ENCODE measurements at places on chromosomes 7 and 10.

GRCh38 chr7:28581351-28581750 is 169.0 kb downstream of the CREB5 start:
- DNase-seq = no peak

DNA sequence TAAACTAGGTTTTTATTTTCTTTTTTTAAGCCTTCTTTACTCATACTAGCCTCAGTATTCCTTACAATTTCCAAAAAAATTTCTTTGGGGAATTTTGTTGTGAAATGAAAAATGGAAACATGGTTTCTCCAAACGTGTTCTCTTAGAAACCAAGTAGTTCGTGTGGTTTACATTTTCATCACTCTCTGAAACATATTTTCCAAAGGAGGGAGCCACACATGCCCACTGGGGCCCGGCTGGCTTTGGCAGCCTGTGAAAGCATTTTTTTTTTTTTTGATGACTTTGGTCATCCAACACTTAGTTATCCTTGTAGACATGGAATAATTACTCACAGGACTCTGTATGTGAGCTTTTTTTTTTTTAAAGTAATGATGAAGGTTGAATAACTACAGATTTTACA is 169.6 kb downstream of the C7orf25 start:
- DNase-seq = no peak

DNA sequence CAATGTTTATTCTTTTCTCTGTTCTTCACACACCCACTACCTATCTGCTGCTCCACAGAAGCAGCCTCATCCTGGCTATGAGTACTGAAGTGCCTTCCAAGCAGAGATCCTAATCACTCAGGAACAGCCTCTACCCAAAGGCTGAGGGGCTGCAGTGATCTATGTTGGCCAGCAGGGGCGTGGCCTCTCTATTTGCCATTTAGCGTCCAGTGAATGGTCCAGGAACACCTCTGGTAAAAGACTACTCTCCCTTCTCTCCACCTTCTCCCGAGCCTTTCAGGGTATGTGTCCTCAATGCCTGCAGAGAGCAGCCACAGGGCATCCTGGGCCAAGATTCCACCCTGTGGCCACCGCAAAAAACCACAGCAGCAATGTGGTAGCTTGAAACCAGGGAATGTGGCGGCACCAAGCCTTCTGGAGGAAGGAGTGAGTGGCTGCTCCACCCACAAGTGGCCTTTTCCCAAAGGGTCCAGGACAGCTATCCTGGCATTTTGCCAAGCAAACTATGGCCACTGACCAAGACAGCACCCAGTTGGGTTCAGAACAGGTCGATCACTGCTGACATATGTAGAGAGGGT is 70.9 kb downstream of the SYPL1 start:
- peak; percentile 30 for DNase-seq

DNA sequence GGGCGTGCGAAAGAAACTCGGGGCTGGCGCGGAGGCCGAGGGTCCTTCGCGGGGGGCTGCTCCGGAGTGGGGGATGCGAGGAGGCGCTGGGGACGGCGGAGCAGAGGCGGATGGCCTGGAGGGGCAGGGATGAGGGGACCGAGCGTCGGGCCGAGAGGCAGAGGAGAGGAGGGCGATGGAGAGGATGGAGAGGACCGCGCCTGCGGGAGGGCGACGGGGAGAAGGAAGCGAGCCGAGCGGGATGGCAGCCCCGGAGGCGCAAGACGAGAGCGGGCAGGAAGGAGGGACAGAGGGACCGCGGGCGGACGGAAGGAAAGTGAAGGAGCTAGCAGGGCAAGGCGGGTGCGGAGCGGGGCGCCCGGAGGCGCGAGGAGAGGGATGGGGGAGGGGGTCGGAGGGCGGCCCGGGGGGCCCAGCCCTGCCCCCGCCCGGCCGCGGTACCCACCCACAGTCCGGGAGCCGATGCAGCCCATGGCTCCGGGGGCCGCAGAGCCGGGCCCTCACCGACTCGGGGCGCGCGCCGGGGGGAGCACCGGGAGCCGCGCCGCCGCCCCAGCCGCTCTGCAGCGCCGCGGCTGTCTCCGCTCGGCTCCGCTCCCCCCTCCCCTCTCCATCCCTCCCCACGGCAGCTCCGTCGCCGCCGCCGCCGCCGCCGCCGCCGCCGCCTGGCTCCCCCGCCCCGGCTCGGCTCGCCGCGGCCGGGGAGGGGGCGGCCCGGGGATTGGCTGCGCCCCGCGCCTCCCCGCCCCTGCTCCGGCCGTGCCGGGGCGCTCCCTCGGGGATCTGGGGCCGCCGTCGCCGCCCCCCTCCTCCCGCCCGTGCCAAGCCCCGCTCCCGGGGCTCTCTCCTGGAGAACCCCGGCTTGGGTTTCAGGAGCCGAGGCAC is at the start of gene FAM131B:
FAM131B (minus strand) TSS at position 583 of the 885 bp plus-strand sequence; CDS start at position 473, 110 bp downstream.
- no peak for DNase-seq

GRCh38 chr10:89032141-89032891 is 41.7 kb downstream of the FAS start:
- DNase-seq = peak; percentile 54

- DNase-seq = no peak
Observed at GRCh38 chr10:21694631-21695030, 160.6 kb downstream of the MLLT10 start.

DNA sequence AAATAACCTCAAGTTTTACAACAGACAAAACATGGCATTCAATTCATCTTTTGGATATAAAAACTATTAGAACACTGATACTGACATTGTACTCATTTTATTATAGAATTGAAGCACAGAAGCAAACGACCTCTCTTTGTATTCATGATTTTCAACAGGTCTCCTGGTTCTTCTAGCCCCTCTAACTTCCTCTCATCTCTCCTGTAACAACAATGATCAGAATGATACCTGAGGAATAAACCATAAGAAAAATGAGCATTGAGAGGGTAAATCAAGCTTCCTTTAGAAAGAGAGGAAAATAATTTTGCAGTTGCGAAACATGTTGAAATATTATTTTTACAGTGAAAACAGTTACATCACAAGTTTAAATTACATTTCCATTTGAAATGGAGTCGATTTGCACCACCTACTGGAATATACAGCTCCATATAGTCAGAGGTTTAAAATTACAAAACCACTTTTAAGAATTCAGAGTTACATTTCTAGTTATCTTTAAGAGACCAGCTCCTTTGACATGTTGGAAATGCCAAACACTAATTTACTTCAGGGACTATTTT is 17.5 kb upstream of the TEX36 start:
- DNase-seq = no peak

DNA sequence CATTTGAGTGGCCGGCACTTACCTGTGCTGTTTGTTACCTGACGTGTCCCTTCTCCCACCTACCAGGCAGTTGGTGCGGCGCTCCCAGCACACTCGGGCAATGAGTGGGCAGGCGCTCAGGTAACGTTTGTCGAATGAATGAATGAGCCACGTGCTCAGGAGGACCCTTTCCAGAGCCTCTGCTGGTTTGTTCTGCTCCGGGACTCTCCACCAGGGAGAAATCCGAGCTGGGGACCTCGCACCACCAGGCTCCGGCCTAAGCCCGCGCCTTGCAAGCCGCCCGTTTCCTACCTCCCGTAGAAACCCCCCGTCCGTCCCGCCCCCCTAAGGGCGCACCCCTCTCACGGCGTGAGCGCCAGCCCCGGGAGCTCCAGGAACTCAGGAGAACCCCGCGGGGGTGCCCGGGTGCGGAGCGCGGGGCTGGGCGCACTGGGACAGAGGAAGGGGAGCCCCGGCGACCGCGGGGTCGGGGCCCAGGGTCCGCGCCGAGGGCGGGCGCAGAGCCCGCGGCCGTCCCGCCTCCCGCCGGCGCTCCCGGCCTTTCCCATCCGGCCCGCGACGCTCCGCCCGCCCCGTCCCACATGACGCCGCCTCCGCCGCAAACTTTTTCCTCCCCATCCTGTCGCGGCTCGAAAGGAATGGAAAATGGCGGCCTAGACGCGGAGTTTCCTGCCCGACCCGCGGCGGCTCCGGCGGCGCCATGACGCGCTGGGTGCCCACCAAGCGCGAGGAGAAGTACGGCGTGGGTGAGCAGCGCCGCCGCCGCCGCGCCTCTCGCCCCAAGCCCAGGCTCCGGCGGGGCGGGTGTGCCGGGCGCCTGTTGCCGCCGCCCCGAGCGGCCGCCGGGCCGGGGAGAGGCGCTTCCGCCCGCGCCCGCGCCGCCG is at the start of gene DOCK1:
DOCK1 (plus strand) TSS at position 611 of the 884 bp plus-strand sequence; CDS start at position 701, 90 bp downstream.
- DNase-seq = no peak

GRCh38 chr7:11171569-11172192 is 198.0 kb downstream of the PHF14 start:
- no peak for DNase-seq

DNA sequence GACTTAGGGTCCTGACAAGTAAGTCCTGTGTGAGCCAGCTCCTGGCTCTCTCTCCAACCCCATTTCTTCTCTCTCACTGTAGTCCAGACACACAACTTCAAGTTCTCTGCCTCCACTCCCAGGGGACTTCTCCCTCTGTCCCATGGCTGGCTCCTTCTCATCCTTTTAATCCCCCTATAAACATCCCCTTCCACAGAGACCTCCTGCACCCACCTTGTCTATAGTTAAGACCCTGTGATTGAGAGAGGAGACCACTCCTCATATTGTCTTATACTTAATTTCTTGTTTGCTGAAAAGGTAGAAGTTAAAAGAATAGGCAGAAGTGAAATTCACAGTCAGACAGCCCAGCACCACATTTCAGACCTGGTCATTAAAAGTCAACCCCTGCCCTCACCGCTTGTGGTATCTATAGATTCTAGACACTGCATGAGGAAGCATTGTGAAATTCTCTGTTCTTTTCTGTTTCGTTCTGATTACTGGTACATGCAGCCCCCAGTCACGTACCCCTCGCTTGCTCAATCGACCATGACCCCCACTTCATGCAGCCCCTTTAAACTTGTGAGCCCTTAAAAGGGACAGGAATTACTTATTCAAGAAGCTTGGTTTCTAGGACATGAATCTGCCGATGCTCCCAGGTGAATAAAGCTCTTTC is 125.6 kb upstream of the FRMD4A start:
- no peak for DNase-seq

DNA sequence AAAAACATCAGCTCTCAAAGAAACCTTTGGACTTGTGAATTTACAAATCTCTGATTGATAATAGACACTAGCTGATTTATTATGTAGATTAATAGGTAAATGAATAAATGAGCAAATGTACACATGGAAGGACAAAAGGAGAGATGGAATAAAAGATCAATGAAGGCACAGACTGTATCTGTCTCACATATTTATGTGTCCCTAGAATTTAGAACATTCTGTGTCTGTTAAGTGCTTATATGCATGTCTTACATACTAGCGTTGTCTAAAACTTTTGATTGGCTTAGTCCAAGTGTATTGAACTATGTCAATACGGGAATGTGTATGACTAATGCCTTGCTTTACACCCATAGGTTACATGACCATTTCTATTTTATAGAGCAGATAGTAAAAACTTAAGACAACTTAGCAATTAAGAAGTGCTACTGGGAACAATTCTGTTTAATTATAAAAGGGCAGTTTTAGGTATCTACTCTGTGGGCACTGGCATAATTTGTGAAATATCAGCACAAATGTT is 140.3 kb downstream of the PLXDC2 start:
- no peak for DNase-seq

- no peak for DNase-seq
Observed at GRCh38 chr10:122999347-122999746, 9.2 kb downstream of the IKZF5 start.

DNA sequence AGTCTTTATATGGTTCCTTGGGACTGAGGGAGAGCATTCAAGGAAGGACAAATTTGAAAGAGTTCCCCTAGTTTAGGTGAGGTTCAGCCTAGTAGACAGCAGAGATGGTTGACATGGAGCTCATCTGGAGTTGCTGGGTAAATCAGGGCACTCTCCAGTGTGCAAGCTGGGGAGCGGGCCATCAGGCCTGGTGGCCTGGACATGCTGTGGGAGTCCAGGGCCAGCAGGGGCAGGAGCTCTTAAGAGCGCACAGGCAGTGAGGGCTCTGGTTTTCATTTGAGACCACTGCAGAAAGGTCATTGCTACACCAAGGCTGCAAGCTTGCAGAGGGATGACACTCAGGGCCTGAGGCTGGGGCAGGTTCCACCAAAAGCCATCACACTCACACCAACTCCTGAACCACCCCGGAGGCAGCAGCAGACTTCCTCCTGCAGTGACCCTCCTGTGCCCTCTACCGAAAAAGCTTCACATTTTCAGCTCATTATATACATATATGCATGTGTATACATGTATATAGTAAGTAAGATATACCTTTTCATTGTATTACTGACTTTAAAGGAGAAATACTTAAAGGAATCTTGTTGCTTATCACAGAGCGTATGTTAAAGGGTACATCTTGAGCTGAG is 39.5 kb downstream of the STEAP1B start:
- no peak for DNase-seq

DNA sequence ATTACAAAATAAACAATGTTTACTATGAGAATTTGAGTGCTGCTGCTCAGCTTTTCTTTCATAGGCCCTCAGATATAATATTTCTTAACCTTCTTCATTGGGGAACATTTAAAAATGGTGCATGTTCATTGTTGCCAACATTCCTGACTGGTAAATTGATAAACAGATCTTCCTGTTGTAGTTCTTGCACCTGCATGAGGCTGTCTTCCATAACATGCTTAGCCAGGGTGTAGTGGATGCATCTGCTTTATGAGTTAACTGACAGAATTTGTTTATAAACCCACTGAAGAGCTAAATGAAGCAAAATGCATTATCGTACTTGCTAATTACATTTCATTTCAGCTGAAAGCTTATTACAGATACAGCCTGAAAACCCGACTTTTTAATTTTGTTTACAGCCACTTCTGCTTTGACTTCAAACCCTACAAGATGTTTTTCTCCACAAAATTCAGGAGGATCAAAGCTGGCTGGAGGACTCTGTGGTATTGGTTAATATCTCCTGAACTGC is 177.2 kb downstream of the SEM1 start:
- no peak for DNase-seq

DNA sequence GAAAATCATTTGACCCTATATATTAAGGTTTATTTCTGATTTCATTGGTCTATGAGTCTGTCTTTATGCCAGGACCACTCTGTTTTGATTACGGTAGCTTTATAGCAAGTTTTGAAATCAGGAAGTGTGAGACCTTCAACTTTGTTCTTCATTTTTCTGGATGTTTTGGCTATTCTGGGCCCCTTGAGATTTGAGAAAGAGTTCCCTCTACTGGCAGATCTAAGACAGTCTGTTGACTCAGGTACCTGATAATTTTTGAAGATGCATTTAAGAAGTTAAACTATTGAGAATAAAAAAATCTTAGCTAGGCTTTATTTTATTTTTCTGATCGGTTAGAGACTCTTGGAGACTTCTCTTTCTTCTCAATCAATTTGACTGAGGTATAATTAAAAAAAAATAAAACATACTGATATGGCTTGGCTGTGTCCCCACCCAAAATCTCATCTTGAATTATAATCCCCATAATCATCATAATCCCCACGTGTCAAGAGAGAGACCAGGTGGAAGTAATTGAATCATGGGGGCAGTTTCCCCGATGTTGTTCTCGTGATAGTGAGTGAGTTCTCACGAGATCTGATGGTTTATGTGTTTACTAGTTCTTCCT is 209.2 kb downstream of the SNX10 start:
- DNase-seq = no peak

DNA sequence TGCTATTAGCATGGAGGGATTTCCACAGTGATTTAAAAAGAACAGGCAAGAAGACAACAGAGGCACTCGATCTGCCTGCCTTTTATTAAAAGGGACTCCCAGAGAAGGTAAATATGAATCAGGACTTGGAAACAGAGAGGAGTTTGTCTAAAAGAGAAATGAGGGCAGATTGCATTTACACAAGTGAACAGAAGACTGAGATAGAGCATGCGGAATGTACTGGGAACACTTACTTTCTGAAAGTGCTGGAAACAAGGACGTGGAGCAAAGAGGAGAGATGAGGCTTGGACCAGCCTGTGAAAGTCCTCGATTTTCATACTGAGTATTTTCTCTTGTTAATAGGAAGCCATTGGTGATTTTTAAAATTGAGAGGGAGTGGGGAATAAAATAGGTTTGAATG is 35.7 kb downstream of the MEOX2 start:
- DNase-seq = no peak

Measured in stimulated activated CD4-positive, alpha-beta T cell treated with anti-CD3 and anti-CD28 coated beads, Interleukin-12 subunit alpha, Interleukin-12 subunit beta, amount 100 ng/mL, for 4 hours (primary cell).